T-helper 17 cell (primary cell): ENCODE measurements at places on chromosomes 2 and 18. TPM values are rescaled to one million over a fixed set of nuclear protein-coding genes. Genes with fewer than 3 reads are reported as not detected.

Gene GKN2
- not detected for total RNA-seq

- peaks cover 17% of the 10 kb centered on the region for H3K27me3 ChIP-seq
- no peak for DNase-seq
- H3K4me3 ChIP-seq, result no peak overlapping the region
- H3K27ac ChIP-seq, result no peak overlapping the region
These were observed 154.7 kb downstream of the TSN start for GRCh38 chr2:121910139-121910538.

DNA sequence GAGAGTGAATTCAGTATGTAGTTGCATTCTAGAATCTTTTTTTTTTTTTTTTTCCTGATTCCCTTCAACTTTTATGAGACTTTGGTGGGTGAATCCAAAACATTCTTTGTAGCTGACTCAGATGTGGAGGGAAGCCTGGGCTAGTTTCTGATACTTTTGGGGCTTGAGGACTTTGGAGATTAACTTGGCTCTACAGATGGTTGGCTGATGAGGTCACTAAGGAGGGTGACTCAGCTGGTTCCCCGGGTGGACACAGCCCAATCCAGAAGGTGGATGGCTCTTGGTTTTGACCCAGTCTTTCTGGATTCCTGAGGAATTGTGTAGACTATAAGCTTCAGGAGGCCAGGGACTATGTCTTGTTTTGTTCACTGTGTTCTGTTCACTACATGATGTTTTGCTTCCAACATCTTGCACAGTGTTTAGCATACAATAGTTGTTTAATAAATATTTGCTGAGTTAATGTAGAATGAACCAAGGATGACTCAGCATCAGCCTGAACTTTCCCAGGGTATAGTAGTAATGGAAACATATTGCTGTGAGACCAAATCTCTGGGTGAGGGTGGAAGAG lies 30.5 kb downstream of the LAMA3 start:
- H3K36me3 ChIP-seq, result peaks cover 5% of the 10 kb centered on the region
- no peak overlapping the region for H3K4me3 ChIP-seq
- H3K27me3 ChIP-seq, result peaks cover 47% of the 10 kb centered on the region

GRCh38 chr2:213934560-213934959 lies 476.3 kb upstream of the VWC2L start:
- no peak for DNase-seq
- peaks cover 2% of the 10 kb centered on the region for H3K4me1 ChIP-seq
- no peak overlapping the region for H3K4me3 ChIP-seq
- no peak overlapping the region for H3K27ac ChIP-seq
- peaks cover under 1% of the 10 kb centered on the region for H3K27me3 ChIP-seq

Gene G6PC2
- not detected for total RNA-seq

Gene TEKT4
- total RNA-seq, result not detected

DNA sequence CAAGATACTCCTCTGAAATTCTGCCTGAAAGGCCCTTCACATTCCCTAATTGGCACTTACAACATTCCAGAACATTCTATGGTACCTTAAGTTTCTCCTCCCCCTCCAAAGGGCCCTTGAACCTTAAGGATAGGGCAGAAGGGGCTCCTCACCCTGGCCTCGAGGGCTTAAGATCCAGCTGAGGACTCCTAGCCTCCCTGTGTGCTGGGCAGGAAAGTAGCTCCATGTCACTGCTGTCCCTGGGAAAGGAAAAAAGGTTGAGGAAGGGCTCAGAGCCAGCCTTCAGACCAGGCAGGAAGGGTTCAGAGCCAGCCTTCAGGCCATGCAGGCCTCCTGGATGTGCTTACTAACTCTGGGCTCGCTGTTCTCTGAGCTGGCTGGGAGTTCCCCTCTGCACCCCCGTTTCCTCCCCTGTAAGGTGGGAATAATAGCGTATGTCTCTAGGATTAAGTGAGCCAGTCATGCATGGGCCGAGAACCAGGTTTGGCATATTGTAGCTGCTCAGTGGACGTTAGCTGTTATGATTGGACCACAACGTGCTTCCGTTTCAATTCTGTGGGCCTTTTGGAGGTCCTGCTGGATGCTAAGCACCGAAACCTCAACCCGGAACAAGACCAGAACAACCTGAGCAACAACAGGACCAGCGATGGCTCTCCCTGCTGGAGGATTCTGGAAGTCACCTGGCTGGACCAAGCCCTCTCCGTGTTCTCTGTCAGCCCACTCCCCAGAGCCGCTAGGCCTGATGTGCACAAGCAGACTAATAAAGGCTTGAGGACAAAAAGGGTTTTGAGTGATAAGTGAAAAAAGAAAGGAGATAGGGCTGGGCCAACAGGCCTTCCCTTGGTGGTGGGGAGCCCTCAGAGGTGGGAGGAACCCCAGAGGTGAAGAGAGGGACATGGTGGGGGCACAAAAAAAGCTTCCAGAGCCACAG lies 1.0 kb upstream of the B3GNT7 start:
- no peak for DNase-seq
- H3K4me3 ChIP-seq, result peak overlapping the region; percentile 79
- peaks cover 16% of the 10 kb centered on the region for H3K4me1 ChIP-seq
- H3K36me3 ChIP-seq, result no peaks in the 10 kb centered on the region

- no peak overlapping the region for H3K4me3 ChIP-seq
- H3K4me1 ChIP-seq, result peaks cover 2% of the 10 kb centered on the region
- no peak for DNase-seq
- peaks cover 12% of the 10 kb centered on the region for H3K27me3 ChIP-seq
These were observed 8.3 kb upstream of the GPR148 start for GRCh38 chr2:130720528-130720927.

- peaks cover 2% of the 10 kb centered on the region for H3K4me1 ChIP-seq
- H3K4me3 ChIP-seq, result no peak overlapping the region
- no peak overlapping the region for H3K27ac ChIP-seq
- no peaks in the 10 kb centered on the region for H3K36me3 ChIP-seq
- no peak for DNase-seq
These were observed 179.5 kb upstream of the BCL2L11 start for GRCh38 chr2:110941226-110941625.

Gene HOXD13
- not detected for total RNA-seq

GRCh38 chr2:128362176-128362888 lies 43.7 kb upstream of the HS6ST1 start:
- no peak overlapping the region for H3K4me3 ChIP-seq
- H3K27ac ChIP-seq, result no peak overlapping the region
- DNase-seq, result no peak
- H3K4me1 ChIP-seq, result no peaks in the 10 kb centered on the region
- peaks cover 21% of the 10 kb centered on the region for H3K27me3 ChIP-seq
- H3K36me3 ChIP-seq, result no peaks in the 10 kb centered on the region

Gene GRB14
- not detected for total RNA-seq

DNA sequence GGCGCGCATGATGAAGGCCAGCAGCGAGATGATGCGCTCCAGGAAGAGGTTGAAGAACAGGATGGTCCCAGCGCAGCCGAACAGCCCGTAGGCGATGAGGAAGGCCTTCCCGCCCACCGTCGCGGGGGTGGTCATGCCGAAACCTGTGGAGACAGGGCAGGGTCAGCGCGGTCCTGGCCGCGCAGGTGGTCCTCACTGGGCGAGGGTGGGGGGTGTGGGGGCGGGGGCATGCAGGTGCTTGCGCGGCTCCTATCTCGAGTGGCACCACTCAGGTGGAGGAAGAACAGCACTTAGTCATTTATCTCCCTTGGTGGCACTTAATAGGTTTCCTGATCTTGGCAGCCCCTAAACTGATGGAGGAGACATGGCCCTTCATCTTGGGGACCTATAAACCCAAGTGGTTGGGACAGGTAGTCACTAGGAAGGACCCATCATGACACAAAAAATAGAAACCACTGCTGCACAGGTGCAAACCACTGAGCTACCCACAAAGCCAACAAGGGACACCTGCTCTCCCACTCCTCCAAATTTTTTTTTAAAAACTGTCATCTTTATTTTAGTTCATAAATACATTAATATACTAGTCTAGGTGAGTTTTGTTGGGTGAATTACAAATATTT lies 118.8 kb downstream of the MSH2 start:
- H3K27ac ChIP-seq, result peak overlapping the region; percentile 54
- peaks cover 7% of the 10 kb centered on the region for H3K4me1 ChIP-seq
- peak overlapping the region; percentile 95 for H3K4me3 ChIP-seq
- H3K27me3 ChIP-seq, result no peaks in the 10 kb centered on the region
- no peaks in the 10 kb centered on the region for H3K36me3 ChIP-seq

GRCh38 chr2:240277073-240277806 lies 136.8 kb upstream of the OTOS start:
- peaks cover 69% of the 10 kb centered on the region for H3K27me3 ChIP-seq
- no peaks in the 10 kb centered on the region for H3K4me1 ChIP-seq
- H3K27ac ChIP-seq, result no peak overlapping the region
- no peak for DNase-seq
- no peak overlapping the region for H3K4me3 ChIP-seq
- H3K36me3 ChIP-seq, result peaks cover 6% of the 10 kb centered on the region

- no peak overlapping the region for H3K27ac ChIP-seq
- DNase-seq, result no peak
- H3K36me3 ChIP-seq, result no peaks in the 10 kb centered on the region
These were observed 442.3 kb upstream of the HNMT start for GRCh38 chr2:137521653-137522619.

DNA sequence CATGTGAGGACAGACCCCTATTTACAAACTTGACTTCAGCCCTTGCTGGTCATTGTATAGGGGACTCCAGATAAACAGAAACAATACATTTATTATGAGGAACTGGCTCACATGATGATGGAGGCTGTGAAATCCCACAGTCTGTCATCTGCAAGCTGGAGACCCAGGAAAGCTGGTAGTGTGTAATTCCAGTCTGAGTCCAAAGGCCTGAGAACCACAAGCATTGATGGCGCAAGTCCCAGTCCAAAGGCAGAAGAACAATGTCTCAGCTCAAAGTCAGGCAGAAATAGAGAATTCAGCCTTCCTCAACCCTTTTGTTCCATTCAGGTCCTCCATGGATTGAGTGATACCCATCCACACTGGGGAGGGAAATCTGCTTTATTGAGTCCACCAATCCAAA lies 28.1 kb upstream of the SPP2 start:
- no peaks in the 10 kb centered on the region for H3K36me3 ChIP-seq
- no peak overlapping the region for H3K27ac ChIP-seq
- peaks cover 19% of the 10 kb centered on the region for H3K4me1 ChIP-seq

Gene CYBRD1
- total RNA-seq, result 1.3 TPM

Gene GYPC
- 86.2 TPM for total RNA-seq

DNA sequence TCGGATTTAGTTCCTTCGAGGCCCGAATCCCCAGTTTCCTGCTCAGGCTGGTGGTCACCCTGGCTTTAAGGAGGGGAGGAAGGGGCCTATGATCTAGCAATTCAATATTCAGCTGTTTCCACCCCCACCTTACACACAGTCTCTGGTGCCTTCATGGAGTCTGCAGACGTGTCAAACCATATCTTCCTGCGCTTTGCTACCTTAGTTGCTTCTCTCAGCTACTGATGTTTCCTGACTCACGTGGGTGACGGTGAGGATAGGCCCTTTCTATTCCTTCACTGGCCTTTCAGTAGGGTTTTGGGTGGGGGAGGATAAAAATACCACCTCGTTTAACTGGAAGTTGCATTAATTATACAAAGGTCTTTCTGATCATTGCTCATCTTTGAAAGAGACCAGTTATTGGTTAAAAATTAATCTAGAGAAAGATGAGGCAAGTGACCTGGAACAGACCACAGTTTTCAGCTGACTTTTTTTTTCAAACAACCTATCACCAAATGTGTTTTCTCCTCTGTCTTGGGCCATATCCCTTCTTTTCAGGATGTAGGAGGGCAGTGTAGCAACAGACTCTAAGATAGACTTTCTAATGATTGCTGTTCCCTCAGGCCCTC lies 49.7 kb downstream of the SH2D6 start:
- H3K4me1 ChIP-seq, result no peaks in the 10 kb centered on the region
- H3K27ac ChIP-seq, result peak overlapping the region; percentile 11
- no peak for DNase-seq
- H3K36me3 ChIP-seq, result peaks cover 4% of the 10 kb centered on the region

- no peak overlapping the region for H3K4me3 ChIP-seq
- no peak overlapping the region for H3K27ac ChIP-seq
- DNase-seq, result no peak
- peaks cover 7% of the 10 kb centered on the region for H3K4me1 ChIP-seq
- H3K27me3 ChIP-seq, result no peaks in the 10 kb centered on the region
These were observed 33.7 kb downstream of the YES1 start for GRCh38 chr18:778194-778927.

- H3K4me3 ChIP-seq, result no peak overlapping the region
- H3K27ac ChIP-seq, result no peak overlapping the region
- peaks cover 25% of the 10 kb centered on the region for H3K27me3 ChIP-seq
- no peaks in the 10 kb centered on the region for H3K36me3 ChIP-seq
These were observed 18.8 kb downstream of the ZNF385B start for GRCh38 chr2:179842498-179843153.

GRCh38 chr18:41974796-41975201 lies 19.8 kb downstream of the PIK3C3 start:
- peak overlapping the region; percentile 37 for H3K27ac ChIP-seq
- H3K27me3 ChIP-seq, result no peaks in the 10 kb centered on the region
- peak overlapping the region; percentile 55 for H3K4me3 ChIP-seq
- peaks cover 26% of the 10 kb centered on the region for H3K4me1 ChIP-seq

Gene PROKR1
- not detected for total RNA-seq

Gene CLEC4F
- 0.15 TPM for total RNA-seq

Gene ABHD3
- 38.6 TPM for total RNA-seq

- H3K36me3 ChIP-seq, result peaks cover 2% of the 10 kb centered on the region
- peaks cover 7% of the 10 kb centered on the region for H3K4me1 ChIP-seq
- DNase-seq, result no peak
- peaks cover 34% of the 10 kb centered on the region for H3K27me3 ChIP-seq
These were observed 5.8 kb upstream of the CCDC88A start for GRCh38 chr2:55425431-55425831.

DNA sequence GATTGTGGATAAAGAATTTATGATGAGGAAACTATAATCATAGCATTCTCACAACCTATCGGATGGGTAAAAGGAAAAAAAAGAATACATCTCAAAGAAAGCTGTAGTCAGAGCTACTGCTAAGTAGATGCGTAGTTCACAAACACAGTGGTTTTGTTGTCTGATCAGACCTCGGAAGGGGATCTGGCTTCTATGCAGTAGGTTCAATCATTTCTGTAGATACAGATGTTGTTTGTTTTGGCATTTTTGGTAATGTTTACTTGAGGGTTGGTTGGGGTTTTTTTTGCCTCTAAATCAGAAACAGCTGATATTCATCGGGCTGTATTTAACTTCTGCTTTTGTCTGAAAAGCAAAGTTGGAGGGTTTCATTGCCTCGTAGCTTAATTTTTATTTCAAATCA lies 42.1 kb downstream of the NPAS2 start:
- no peaks in the 10 kb centered on the region for H3K4me1 ChIP-seq
- no peak for DNase-seq
- no peak overlapping the region for H3K4me3 ChIP-seq

GRCh38 chr2:191319186-191319585 lies 74.0 kb downstream of the MYO1B start:
- H3K4me3 ChIP-seq, result no peak overlapping the region
- peaks cover 30% of the 10 kb centered on the region for H3K27me3 ChIP-seq
- peaks cover 14% of the 10 kb centered on the region for H3K4me1 ChIP-seq
- DNase-seq, result no peak
- no peaks in the 10 kb centered on the region for H3K36me3 ChIP-seq
- no peak overlapping the region for H3K27ac ChIP-seq
